Activated CD4-positive, alpha-beta T cell treated with anti-CD3 and anti-CD28 coated beads, Interleukin-2, amount 50 U/mL, for 4 hours (primary cell): ENCODE measurements at places on chromosomes 12 and 14.

DNA sequence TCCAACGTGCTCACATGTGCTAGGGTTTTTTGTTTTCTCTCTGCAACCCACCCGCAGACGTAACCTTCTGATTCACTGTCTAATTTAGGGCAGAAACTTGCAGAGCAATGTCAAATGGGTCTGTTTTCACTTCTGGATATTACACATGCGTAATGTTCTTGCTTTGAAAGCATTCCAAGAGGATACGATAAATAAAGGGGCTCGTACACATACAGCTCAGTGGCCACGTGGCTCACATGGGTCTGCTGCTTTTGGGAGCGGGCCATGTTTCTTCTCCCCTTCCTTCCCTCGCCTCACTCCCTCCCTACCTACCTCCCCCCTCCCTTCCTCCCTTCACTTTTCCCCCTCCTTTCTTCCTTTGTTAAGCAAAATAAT lies 23.4 kb downstream of the CACNA1C start:
- DNase-seq = no peak

GRCh38 chr14:80124794-80125193 lies 86.5 kb downstream of the DIO2 start:
- DNase-seq = no peak

- no peak for DNase-seq
Observed at GRCh38 chr12:16198884-16199283, 78.6 kb downstream of the SLC15A5 start.

DNA sequence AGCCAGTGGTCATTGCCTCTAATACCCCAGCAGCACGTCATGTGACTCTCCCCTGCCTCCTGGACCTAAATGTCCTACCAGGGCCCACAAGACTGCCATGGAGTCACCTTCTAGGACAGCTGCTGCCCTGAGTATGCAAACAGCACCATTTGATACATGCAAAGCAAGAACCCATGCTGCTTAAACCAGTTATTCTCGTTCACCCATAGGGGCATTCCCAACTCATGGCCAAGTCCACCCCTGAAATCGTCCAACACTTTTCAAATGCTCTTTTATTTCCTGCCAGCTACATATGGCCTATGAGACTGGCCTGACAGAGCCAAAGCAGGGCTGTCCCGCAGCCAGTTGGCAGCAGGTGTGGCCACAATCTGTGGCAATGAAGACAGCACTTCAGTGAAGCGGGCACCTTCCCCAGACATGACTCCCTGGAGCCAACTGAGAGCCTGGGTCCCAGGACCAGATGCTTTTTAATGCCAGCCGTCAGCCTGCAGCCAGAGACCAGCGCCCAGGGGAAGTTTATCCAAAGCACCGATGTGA lies 99.9 kb downstream of the BCAT1 start:
- no peak for DNase-seq

- no peak for DNase-seq
Observed at GRCh38 chr12:29270446-29270845, 110.5 kb downstream of the ERGIC2 start.

DNA sequence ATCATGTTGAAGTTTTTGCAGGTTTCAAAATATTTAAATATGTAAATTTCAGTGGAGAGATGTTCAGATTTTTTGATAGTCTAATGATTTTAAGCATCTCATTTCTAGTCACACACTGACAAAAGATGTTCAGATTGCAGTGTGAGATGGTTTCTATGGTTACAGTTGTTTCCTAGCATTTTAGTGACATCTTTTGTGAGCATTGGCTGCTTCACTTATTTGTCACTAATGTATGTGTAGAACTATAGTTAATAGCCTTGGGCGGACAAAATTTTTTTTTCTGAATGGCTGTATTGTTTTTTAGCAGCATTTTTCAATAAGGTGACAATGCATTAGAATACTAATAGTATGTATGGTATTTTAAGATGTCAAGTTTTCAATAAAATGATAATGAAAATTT lies 315.6 kb upstream of the PRKD1 start:
- DNase-seq = no peak

- DNase-seq = no peak
Observed at GRCh38 chr14:59161561-59162175, 26.8 kb upstream of the DAAM1 start.

DNA sequence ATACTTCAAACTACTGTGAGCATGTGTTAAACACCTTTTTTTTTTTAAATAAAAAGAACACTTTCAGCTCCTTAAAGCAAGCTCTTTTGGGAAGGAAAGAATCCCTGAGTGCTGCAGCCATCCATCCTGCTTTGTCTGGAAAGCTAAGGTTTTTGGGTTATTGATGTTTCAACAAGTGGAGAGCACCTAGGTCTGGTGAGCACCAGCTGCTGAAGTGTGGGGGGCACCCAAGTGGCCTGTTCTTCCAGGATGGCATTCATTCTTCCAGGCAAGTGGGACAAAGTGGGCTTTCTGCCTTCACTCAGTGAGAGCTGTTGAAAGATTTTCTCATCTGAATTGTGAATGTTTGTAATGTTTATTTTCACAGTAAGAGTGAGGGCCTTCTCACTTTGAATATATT lies 49.9 kb downstream of the BORCS5 start:
- no peak for DNase-seq
